ENCODE measurements at places on chromosomes 13 and 19.

DNA sequence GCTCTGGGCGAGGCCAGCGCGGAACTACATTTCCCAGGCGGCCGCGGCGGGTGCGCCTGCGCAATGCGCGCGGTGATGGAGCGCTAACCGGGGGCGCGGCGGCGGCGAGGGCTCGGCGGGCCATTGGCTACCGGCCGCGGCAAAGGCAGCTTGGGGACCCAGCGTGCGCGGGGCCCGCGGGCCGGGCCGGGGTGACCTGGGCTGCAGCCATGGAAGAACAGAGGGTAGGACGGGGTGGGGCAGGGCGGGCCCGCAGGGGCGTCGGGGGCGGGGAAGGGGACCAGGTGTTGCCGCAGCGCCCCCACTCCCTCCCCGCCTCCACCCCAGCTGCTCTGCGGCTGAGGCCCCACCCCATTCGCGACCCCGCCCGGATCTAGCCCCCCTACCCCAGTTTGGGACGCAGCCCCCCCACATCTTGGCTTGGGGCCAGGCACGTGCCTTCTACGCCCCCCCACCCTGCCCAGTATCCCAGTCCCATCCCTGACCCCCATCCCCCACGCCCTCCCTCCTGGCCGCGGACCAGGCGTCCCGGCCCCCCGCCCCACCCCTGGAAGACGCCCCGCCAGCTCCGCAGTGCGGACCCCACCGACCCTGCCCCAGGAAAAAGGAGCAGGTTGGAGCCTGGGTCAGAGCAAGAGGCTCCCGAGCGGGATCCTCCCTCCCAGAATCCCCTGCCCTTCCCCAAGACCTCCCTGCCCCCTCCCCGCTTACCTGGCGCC, at the start of gene FSD1:
TSS of gene FSD1 (plus strand) at position 61 of the 719 bp plus-strand sequence. CDS start at position 210, 149 bp downstream.
- peak; percentile 67 for DNase-seq

DNA sequence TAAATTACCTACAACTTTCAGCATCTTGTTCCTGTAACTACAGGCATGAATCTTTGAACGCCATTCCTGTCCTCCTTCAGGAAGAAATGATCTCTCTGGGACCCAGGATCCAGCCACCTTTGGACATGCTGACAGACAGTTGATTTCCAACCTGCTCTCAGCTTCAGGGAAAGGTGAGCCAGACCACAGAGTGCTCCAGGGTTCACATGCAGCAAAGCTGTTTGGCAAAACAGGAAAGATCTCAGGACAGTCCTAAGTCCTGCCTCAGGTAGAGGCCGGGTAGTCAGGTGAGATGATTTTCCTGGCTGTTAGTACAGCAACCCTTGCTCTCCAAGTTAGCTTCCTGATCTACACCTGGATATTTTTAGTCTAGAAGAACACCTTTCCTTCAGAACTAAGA, 9.1 kb downstream of the SLC15A1 start:
- no peak for DNase-seq

GRCh38 chr13:31756346-31756745, 17.0 kb downstream of the RXFP2 start:
- no peak for DNase-seq

GRCh38 chr19:58038688-58039204, 4.9 kb downstream of the ZSCAN1 start:
- no peak for DNase-seq

GRCh38 chr13:43110036-43110435, 86.7 kb downstream of the DNAJC15 start:
- DNase-seq = no peak

- peak; percentile 67 for DNase-seq
Observed at GRCh38 chr19:15264061-15264932, 32.0 kb upstream of the EPHX3 start.

DNA sequence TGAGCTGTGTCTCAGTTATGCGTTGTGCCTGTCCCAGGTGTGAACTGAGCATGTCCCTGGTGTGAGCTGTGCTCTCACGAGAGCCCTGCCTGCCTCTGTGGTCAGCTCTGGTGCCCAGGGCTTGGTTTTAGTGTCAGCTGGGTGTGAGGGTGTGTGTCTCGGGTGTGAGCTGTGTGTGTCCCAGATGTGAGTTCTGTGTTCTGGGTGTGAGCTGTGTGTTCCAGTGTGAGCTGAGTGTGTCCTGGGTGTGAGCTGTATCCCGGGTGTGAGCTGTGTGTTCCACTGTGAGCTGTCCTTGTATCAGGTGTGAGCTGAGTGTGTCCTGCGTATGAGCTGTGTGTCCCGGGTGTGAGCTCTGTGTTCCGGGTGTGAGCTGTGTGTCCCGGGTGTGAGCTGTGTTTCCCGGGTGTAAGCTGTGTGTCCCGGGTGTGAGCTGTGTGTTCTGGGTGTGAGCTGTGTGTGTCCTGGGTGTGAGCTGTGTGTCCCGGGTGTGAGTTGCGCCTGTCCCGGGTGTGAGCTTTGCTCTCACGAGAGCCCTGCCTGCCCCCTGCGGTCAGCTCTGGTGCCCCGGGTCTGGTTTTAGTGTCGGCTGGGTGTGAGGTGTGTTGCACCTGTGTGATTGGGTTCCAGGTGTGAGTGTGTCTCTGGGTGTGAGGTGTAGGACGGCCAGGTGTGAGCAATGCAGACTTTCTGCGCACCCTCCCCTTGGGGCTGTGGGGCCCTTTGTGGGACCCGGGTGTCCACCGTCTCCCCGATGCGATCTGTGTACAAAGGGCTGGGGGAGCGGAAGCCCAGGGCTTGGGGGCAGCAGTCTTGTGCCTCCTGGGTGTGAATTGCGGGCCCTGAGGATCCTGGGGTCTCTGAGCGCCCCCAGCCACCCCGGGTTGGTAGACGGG, 7.1 kb upstream of the PEAK3 start:
- DNase-seq = no peak

- DNase-seq = no peak
Observed at GRCh38 chr19:57338877-57339276, 12.2 kb upstream of the ZNF304 start.

- no peak for DNase-seq
Observed at GRCh38 chr19:2260341-2260805, 4.2 kb upstream of the JSRP1 start.

- no peak for DNase-seq
Observed at GRCh38 chr19:3518659-3519058, 12.5 kb downstream of the FZR1 start.

DNA sequence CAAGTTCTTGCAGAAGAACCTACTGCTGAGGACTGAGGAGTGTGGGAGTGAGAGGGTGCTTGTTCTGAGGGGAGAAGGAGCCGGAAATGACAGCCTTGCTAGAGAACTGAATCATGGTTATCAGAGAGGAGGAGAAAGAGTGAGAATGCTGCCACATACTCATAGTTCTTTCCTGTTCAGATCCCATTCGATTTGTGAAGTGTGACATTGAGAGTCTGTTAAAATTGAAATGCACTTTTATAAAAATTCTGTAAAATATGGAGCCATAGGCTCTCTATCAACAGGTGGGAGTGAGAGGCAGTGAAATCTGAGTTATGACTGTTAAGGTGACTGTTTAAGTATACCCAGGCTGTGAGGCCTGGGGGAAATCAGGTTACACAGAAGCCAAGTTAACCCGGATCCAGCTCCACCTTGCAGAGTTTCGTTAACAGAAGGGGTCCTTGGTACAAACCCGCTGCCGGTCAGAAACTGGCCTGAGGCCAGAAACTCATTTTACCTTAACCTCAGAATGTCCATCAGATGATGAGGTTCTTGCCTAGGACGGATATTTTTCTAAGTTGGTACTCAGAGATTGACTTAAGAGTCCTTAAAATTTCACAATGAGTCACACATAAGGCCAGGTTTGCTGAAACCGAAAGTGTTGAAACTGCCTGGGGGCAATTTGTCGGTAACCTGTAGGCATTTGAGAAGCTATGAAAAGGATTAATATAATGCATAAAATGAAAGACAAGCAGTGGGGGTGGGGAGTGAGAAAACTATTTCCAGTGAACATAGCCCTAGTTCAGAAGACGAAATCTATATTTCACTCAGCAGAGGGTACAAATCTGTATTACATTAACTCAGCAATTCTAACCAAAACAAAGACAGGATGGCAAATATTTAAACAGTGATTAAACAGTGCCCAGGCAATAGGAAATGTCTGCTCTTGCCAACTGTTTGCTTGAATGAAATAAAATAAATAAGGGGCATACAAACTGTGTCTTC, 350.5 kb downstream of the KCNRG start:
- DNase-seq = no peak

- DNase-seq = no peak
Observed at GRCh38 chr13:39196965-39197646, 158.8 kb downstream of the NHLRC3 start.

DNA sequence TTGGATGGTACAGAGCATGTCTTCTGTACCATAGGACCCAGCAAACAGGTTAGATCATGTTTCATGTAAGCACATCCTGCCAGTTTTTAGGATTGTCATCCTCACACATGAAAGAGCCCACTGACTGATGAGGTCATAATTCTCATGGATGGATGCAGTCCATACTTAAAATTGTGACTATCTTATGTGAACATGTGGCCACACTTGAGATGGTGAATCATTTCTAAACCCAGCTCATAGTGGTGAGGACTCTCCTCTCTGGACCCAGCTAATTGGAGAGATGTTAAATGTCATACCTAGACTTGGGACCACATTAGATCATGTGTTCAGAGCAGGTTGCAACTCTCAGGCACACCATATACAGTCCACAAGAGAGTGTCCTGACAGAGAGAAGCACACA, 24.8 kb upstream of the ZNF254 start:
- DNase-seq = no peak

GRCh38 chr19:42099336-42099925, 23.5 kb downstream of the ZNF574 start:
- DNase-seq = no peak

GRCh38 chr13:78934336-78934735, 275.4 kb upstream of the OBI1 start:
- no peak for DNase-seq

- no peak for DNase-seq
Observed at GRCh38 chr13:111555268-111555808, 234.9 kb downstream of the TEX29 start.

GRCh38 chr19:58356766-58357480, 3.6 kb upstream of the A1BG start:
- DNase-seq = no peak

GRCh38 chr19:6239401-6239844, 40.4 kb downstream of the MLLT1 start:
- DNase-seq = no peak

- no peak for DNase-seq
Observed at GRCh38 chr13:58619396-58620113, 988.0 kb downstream of the PCDH17 start.

GRCh38 chr19:2512523-2513431, 36.9 kb downstream of the GADD45B start:
- no peak for DNase-seq

DNA sequence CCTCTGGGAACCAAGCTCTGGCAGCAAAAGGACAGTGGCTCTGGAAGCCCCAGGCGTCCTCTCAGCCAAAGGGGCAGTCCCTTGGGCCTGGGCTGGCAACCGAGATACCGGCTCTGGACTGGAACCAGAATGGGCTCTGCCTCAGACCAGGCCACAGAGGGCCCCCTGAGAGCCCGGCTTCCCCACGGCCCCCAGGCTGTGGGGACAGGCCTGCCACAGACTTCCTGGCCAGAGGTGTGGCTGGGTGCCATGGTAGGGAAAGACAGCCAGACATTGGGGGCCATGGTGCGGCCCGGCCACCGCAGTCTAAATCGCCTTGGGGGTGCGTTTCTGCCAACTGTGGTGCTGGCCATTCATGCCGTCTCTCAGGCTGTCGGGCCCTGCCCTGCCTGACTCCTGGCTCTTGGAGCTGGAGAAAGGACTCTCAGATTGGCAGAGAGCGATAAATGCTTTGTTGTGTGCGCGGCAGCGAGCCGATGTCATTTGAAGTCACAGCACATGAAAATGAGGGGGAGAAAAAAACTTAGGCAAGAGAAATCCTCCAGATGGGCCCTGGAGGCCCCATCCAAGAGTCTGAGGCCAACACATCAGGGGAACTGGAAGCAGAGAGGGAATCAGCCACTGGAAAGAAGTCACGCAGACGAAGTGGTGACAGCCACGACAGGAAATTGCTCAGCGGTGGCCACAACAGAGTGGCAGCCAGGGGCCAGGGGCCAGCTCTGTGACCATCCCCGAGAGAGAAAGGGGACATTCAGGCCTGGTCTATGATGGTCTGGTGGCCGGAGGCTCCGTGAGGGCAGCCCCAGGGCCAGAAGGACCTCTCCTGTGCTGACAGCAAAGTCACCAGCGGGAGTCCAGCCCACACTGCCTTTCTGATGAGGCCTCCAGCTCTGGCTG, 26.5 kb downstream of the SH3GL1 start:
- DNase-seq = no peak

DNA sequence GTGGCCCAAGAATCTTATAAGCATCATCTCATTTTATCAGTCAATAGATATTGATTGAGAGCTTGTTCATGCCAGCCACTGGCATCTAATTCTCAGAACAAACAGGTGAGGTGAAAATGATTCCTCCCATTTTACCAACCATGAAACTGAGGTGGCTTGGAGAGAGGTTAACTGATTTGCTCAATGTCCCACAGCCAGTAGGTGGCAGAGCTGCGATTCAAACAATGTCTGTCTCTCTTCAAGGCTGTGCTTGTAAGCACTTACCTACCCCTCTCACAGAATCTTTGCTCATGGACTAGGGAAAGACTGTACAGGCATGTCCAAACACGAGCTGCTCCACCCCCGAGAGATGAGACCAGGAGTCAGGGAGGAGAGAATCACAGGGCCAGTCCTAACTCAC, 21.5 kb upstream of the GSX1 start:
- DNase-seq = peak; percentile 54

- DNase-seq = no peak
Observed at GRCh38 chr13:89846926-89847585, 1500.4 kb upstream of the MIR17HG start.

DNA sequence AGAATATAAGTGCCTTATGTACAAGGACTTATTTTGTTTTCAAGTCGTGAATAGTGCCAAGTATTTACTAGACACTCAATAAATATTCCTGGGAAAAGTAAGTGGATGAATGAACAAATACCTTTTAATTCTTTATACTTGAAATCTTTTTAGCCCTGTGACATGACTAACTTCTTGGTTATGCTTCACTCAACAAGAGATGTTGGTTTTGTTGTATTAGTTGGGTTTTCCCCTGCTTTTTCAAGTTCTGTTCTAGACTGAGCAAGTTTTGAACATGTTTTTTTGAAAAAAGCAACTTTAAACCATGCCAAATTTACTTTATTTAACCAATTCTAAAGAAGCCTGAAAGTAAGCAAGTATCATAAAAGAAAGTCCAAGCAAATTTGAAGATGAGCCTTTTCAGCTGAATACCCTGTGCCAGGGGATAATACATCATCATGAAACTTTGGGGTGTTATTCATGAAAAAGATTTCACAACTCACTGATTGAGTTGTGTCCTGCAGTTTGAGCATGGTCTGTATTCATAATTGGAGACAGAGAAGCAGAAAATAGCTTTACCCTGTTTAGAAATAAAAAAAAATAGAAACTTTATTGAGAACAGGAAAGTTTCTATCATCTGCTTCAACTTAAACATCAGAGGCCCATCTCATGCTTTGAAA, 11.1 kb downstream of the LMO7 start:
- no peak for DNase-seq

DNA sequence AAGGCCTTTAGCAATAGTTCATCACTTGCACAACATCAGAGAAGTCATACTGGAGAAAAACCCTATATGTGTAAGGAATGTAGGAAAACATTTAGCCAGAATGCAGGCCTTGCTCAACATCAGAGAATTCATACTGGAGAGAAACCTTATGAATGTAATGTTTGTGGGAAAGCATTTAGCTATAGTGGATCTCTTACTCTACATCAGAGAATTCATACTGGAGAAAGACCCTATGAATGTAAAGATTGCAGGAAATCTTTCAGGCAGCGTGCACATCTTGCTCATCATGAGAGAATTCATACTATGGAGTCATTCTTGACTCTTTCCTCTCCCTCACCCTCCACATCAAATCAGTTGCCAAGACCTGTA, 19.8 kb downstream of the ZNF583 start:
- DNase-seq = no peak

GRCh38 chr13:83166550-83166949, 715.7 kb downstream of the SLITRK1 start:
- no peak for DNase-seq

All from DND-41 (cell line).